ENCODE measurements at places on chromosomes 2 and 18. TPM values are rescaled to one million over a fixed set of nuclear protein-coding genes. Genes with fewer than 3 reads are reported as not detected.

PRR30 gene
- not detected for total RNA-seq

CIDEA gene
- total RNA-seq = not detected

CROCC2 gene
- not detected for total RNA-seq

TMSB10 gene
- 3,802 TPM for total RNA-seq

SFTPB gene
- total RNA-seq = not detected

POMC gene
- total RNA-seq = 3.1 TPM

NYAP2 gene
- total RNA-seq = 0.09 TPM

SERPINB3 gene
- 349 TPM for total RNA-seq

LDLRAD4 gene
- total RNA-seq = 12.4 TPM

DNA sequence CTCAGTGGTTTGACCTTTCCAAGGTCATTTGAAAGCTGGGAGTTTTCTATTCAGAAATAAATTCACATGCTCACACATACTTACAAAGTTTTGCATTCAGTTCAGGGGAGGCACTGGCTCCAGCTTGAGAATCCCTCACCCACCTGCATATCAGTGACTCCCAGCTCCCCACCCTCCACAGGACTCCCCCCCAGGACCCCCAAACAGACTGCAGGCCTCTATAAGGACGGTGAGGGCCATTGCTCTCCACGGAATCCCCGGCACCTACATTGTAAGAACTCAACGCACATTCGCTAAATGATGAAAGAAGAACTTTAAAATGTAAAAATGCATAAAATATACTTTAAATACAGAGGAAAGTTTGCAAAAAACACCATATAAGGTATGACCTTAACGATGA lies 97.2 kb upstream of the TEX51 start:
- no peak for DNase-seq

DNA sequence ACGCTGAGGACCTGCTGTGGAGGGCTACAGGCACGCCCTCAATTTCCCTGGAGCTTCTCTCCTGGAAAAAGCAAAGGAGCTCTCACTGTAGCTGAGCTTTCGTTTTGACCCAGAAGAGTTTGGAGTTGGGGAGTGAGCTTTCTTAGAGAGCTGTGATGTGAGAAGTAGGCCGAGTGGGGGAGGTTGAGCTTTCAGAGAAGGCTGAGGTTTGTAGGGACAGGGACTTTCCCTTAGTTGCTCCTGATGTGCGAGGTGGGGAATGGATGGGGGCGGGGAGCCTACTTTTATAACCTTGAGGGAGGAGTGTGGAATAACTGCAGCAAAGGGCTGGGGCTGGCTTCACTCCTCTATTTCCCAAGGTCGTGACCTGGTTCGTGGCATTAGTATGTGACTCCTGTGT lies 47.1 kb downstream of the ZNF532 start:
- no peak for DNase-seq

- no peak for DNase-seq
Measured at GRCh38 chr2:165970663-165971062, 17.1 kb upstream of the TTC21B start.

- no peak for DNase-seq
Measured at GRCh38 chr18:49073437-49073836, 122.7 kb upstream of the SMAD7 start.

GRCh38 chr2:11980809-11981208 lies 234.4 kb downstream of the LPIN1 start:
- DNase-seq = no peak

DNA sequence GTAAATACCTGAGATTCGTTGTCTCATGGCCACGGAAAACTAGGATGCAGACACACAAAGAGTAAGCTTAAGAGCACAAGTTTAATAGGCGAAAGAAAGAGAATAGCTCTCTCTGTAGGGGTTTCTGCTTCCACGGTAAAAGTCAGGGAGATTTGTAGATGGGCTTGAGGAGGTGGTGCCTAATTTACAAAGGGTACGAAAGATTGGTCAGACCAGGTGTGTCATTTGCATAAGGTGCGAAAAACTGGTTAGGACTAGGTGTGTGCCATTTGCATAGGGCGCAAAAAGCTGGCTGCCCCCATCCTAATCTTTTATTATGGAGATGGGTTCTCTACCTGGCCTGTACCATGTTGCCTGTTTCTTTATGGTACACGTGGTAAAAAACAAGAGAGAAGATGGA lies 170.5 kb upstream of the DOK6 start:
- no peak for DNase-seq

GRCh38 chr2:20307311-20307710 lies 43.3 kb downstream of the PUM2 start:
- DNase-seq = no peak

Measured in esophagus squamous epithelium (tissue), 5 donors.